Left renal pelvis (tissue), 4 donors: ENCODE measurements at places on chromosomes 4 and X.

GRCh38 chr4:43282534-43282933 lies 390.0 kb downstream of the GRXCR1 start:
- DNase-seq = no peak

DNA sequence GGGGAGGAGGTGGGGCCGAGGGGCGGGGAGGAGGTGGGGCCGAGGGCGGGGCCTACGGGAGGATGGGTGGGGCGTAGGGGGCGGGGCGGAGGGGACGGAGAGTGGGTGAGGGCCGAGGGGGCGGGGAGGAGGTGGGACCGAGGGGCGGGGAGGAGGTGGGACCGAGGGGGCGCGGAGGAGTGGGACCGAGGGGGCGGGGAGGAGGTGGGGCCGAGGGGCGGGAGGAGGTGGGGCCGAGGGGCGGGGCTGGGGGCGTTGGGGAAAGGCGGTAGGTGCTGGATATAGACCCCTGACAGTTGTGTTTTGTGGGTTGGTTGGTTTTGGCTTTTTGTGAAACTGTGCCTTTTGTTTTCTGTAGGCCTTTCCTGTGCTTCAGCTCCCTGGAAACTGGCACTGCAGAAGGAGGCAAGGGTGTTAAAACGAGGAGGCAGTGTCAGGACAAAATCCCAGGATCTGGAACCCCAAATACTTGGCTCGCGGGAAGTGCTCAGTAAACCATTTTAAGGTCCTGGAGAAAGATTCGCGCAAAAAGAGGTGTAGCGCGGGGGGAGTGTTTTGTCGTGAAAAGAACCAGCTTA lies 580 bp upstream of the MMGT1 start:
- DNase-seq = no peak

GRCh38 chr4:13524504-13525243 lies 19.6 kb downstream of the NKX3-2 start:
- no peak for DNase-seq

DNA sequence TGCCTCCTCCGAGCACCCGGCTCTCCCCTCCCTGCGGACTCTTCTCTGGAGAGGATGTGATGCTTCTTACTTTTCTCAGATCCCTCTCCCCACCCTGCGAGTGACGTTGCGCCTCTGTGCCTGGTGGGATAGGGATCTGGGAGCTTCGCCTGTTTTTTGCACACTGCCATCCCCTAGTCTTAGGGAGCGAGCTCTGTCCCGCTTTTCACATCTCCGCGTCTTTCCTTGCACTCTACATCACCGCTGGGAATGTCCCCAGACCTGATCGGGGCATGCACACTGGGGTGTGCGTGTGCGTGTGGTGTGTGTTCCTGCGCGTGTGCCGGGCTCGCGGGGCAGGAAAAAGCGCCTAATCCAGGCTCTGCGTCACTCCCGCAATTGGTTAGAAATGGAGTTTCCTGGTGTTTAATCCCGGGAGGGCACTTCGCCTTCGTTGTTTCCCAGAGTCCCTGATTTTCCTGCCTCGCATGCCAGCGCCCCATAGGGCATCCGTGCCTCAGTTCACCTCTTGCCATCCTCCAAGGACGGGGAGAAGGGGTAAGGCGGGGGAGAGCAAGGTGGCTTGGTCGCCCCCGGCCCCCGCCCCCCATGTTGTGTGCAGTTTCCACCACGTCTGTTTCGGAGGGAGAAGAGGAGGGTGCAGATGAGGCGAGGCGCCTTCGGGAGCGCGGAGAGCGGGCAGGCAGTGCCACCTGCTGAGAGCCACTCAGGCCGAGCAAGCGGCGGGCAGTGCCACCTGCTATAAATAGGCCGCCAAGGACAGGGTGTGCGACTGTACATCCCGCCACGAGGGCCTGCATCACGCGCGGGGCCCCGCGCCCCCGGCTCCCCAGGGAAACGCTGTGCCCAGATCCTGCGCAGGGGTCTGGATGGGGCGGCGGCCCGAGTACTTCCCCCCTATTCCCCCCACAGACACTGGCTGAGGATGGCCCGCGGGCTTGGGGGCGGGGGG lies 759 bp upstream of the TBC1D1 start:
- DNase-seq = peak; percentile 31

- no peak for DNase-seq
Observed at GRCh38 chr4:47651231-47651630, 166.2 kb downstream of the ATP10D start.

DNA sequence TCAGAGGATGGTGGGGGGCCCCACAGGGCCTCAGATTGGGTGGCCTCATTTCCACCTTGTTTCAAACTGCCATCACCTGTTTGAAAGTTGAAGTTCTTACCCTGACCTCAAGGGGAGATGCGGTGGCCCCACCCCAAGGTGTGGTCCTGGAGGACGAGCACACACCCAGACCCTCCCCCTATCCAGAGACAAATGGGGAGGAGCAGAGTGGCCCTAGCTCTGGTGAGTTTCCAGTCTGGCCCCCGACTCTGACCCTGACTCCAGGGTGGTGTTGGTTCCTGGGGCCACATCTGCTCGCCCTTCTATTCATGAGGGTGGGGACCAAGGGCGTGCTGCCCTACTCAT lies 36.3 kb upstream of the ADRA2C start:
- DNase-seq = no peak

GRCh38 chr4:168722391-168722790 lies 225.5 kb downstream of the PALLD start:
- DNase-seq = no peak

DNA sequence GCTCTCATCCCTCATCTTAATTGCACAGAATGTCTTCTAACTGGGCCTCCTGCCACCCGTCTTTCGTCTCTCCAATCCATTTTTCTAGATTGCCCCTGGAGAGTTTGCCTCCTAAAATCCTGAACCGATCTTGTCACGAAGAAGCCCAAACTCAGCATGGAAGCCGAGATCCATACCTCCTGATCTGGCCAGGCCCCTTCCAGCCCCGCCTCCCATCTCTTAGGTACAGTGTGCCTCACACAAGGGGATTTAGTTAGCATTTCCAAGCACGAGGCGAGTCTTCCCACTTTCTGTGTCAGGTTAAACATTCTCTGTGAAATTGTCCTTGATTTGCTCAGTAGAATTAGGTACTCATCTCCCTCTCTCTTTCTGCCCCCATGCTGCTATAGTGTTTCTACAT lies 80.0 kb upstream of the TENM3 start:
- no peak for DNase-seq

DNA sequence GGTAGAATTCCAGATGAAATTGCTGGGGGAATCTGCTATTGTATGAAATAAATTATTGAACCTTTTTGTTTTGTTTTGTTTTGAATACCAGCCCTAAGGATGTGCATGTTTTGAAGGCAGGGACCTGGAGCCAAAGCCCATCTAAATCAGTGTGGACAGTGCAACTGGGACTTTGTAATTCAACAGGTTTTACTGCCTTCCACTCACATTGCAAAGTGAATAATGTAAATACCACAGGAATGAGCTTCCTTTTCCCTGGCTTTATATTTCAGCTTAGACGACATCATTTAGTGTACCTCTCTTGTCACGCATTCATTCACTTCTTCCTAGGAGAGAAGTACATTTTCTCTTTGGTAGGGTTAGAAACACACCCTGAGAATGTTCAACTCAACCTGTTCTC lies 795.0 kb downstream of the CENPC start:
- no peak for DNase-seq

DNA sequence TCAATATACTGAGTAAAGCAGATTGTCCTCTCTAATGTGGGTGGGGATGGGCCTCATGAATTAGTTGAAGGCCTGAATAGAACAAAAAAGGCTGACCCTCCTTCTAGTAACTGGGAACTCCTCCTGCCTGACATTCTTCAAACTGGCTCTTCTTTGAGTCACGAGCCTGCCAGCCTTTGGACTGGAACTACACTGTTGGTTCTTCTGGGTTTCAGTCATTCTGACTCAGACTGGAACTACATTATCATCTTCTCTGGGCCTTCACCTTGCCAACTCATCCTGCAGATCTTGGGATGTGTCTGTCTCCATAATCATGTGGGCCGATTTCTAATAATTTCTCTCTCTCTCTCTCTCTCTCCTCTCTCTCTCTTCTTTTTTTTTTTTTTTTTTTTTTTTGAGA lies 26.9 kb upstream of the CT47C1 start:
- no peak for DNase-seq

DNA sequence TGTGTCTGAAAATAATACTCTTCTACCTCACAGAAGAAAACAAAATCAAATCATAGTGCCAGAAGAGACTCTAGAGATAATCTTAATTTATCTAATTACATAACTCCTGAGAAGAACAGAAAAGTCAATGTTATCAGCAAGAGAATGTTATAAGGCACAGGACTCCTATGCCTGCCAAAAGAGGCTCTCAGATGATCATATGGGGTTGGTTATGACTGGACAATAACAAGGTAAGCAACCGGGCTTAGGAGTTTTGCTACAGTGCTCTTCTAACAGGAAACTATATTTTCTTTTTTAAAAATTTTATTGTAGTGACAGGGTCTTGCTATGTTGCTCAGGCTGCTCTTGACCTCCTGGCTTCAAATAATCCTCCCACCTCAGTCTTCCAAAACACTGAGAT lies 3.5 kb upstream of the C4orf17 start:
- no peak for DNase-seq

GRCh38 chr4:169275180-169275579 lies 4.4 kb upstream of the SH3RF1 start:
- DNase-seq = no peak

DNA sequence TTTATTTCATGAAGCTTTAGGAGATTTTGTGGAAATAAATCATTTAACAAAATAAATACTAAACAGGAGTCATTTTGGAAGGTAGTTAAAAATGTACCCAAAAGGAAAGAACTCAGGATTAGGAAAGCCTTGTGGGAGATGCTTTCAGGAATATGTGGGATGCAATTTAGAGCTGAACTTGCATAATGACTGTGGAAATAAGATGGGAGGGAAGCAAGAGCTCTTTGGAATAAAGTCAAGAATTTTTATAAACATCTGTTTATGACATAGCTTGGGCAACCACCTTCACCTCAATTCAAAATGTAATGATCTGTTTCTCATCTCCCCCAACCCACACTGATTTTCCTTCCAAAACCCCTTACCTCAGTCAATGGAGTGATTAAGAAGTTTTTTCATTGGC lies 623.8 kb downstream of the FAT4 start:
- no peak for DNase-seq

DNA sequence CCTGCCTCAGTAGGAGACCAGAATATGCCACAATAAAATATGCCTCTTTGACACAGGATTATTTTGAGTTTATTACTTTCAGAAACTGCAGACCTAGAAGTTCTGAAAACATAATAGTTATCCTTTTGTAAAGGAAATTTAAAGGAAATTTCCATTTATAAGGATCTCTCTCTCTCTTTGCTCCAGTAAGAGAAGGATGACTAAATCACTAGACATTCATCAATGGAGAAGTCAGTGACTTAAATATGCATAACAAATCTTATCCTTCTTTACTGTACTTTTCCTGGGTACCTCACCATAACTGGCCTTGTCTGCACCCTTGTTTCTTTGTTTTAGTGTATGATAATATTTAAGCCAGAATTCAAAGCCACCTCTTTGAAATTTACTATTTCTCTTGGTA lies 28.3 kb upstream of the OPHN1 start:
- no peak for DNase-seq

- DNase-seq = no peak
Observed at GRCh38 chr4:26131711-26132110, 189.1 kb upstream of the RBPJ start.

DNA sequence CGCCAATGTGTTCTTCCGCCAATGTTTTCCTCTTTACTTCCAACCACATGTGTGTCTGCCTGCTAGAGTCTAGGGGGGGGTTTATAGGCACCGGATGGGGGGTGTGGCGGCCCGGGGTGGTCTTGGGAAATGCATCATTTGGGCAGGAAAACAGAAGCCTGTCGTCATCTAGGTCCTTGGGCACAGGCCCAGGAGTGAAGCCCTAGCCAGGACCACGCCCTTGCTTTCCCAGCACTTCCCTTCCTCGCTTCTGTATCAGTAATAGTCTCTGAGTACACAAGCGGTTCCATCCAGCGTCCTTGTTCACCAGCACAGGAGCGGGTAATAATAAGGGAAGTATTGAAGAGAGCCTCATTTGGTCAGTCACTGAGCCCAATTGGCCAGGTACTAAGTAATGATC lies 74.5 kb downstream of the QDPR start:
- no peak for DNase-seq

- DNase-seq = no peak
Observed at GRCh38 chr4:109973529-109973905, 60.8 kb downstream of the EGF start.

DNA sequence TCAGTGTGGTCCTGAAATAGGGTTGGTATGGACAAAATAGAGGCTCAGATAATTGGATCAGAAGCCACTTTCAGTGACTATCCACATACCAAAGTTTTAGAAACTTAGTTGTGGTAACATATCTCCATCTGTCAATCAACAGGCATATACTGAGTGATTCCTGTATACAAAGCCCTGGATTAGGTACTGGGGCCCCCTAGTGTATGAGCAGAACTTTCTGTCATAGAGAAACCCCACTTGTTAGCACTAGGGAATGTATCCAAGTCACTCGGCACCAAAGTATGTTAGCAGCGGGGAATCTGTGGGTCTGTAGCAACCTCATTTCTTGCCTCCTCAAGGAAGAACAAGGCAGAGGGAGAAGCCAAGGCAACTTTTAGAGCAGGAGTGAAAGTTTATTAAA lies 50.7 kb downstream of the MAP7D3 start:
- no peak for DNase-seq

- no peak for DNase-seq
Observed at GRCh38 chr4:38323141-38323641, 340.8 kb upstream of the KLF3 start.

DNA sequence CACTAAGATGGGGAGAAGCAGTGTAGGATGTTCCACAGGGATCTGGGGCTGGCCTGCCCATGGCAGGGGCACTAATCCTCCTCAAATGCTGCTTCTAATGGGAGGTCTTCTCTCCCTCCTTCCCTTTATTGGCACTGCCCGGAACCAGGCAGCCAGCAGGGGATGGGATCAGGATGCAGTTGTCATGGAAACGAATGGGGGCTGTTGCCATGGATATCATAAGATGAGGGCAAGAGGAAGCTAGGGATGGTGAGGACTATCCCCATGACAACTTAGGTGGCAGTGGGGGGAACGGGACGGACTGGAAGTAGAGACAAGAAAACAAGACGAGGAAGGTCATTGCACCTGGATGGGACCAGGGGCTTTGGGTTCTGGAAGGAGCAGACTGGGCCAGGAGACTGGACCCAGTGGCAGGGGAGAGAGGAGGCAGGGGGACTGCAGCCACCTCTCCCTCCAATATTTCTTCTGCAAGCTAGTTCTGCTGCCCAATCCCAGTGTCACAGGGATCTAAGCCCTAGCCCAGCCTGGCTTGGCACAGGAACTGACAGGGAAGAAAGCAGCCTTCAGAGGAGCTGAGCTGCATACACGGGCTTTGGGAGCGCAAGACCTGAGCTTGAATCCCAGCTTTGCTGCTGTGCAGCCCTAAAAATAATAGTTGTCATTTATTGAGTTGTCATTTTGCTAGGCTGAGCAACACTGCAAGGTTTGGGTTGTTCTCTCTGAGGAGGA lies 19.0 kb downstream of the IQSEC2 start:
- no peak for DNase-seq

GRCh38 chr4:86307432-86307831 lies 52.4 kb downstream of the MAPK10 start:
- no peak for DNase-seq

- DNase-seq = no peak
Observed at GRCh38 chr4:176441594-176441993, 121.8 kb downstream of the SPCS3 start.
